ENCODE measurements at places on chromosomes 6 and 20. TPM values are rescaled to one million over a fixed set of nuclear protein-coding genes. Genes with fewer than 3 reads are reported as not detected.

VSTM2L gene
- total RNA-seq = 0.48 TPM

E2F1 gene
- 33.3 TPM for total RNA-seq

HAO1 gene
- total RNA-seq = not detected

ADTRP gene
- total RNA-seq = 0.48 TPM

GRIK2 gene
- 0.88 TPM for total RNA-seq

GPX5 gene
- total RNA-seq = not detected

UBE2C gene
- 673 TPM for total RNA-seq

LPA gene
- not detected for total RNA-seq

KIF25 gene
- total RNA-seq = 0.39 TPM

MMP24 gene
- total RNA-seq = 0.59 TPM

IFNGR1 gene
- 55.2 TPM for total RNA-seq

MUC21 gene
- not detected for total RNA-seq

CYP39A1 gene
- total RNA-seq = 2.3 TPM

LTB gene
- total RNA-seq = not detected

SYNE1 gene
- total RNA-seq = 40.0 TPM

SAMD5 gene
- total RNA-seq = 0.10 TPM

All from RPMI7951 (cell line).